ENCODE measurements at places on chromosomes 2 and 18.

GRCh38 chr2:220455351-220455990 is 828.0 kb downstream of the SLC4A3 start:
- no peak for DNase-seq
- H3K4me1 ChIP-seq: no peaks in the 10 kb centered on the region
- H3K27me3 ChIP-seq: no peaks in the 10 kb centered on the region
- H3K36me3 ChIP-seq: no peaks in the 10 kb centered on the region

DNA sequence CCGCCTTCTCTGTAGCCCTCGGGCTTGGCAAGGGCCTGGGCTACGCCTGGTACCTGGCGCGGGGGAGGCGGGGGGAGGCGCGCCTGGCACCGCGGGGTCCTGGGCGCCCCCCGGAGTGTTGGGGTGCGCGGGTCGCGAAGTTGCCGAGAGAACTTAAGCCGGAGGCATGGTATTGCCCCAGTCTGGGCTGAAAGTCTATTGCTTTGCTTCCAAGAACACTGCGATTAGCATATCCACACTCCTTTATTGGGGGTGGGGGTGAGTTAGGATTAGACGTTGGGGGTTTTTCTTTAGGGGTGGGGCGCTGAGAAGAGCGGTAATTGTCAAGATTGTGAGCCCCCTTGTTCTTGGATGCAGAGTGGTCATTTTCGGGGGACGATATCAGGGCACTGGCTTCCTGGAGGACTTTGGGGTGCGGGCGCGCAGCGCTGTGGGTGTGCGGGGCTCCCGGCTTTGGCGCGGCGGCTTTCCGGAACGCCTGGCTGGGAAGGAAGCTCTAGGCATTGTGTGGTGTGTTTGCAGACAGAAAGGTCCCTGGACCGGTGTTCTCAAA is 798 bp downstream of the TANC1 start:
- H3K27ac ChIP-seq: no peak overlapping the region
- DNase-seq: no peak
- H3K36me3 ChIP-seq: no peaks in the 10 kb centered on the region
- H3K4me3 ChIP-seq: no peak overlapping the region
- no peaks in the 10 kb centered on the region for H3K27me3 ChIP-seq

DNA sequence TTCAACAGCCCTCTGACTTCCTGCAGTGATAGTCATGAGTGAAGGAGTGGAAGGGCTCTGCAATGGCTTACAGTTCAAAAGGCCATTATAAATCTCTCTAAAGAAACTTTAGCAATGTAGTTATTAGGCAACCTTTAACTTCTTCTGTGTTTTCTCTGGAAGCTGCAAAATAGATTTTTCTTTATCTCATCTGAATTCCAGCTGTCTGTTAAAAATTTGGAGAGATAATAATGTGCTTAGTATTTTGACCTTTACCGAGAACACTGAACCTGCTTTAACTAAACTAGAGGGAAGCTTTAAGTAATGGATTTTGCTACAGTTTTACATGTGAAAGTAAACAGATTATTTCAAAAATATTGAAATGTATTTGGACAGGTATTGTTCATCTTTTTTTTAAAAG is 847.9 kb downstream of the ERBB4 start:
- H3K27ac ChIP-seq: no peak overlapping the region
- H3K4me1 ChIP-seq: no peaks in the 10 kb centered on the region
- H3K36me3 ChIP-seq: no peaks in the 10 kb centered on the region
- H3K27me3 ChIP-seq: no peaks in the 10 kb centered on the region

DNA sequence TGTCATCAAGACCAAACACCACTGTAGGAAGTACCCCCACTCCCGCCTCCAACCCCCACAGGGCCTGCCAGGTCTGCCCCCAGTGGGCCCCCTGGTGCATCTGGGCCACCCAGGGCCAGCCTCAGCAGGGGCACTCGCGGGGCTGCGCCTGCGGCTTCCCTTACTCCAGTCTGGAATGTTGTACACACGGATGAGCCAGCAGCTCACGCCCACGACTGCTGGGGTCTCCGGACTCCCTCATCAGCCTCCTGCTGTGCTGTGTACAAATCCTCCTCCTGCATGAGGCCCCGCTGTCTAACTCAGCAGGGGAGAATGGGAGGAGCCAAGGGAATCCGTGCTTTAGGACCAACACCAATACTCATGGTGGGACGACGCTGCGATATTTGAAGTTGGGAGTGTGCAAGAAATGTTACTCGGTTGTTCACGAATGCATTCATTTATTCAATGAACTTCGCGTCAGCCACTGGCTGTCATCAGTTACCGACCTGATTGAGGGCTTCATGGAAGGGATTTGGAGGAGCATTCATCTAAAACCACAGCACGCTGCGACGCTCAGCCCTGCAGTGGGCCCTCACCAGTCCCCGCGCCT is 654 bp upstream of the ASB1 start:
- DNase-seq: peak; percentile 75
- H3K4me1 ChIP-seq: peaks cover 21% of the 10 kb centered on the region
- peak overlapping the region; percentile 97 for H3K4me3 ChIP-seq
- H3K27me3 ChIP-seq: no peaks in the 10 kb centered on the region
- H3K27ac ChIP-seq: peak overlapping the region; percentile 66
- H3K36me3 ChIP-seq: peaks cover 5% of the 10 kb centered on the region

- no peak for DNase-seq
- no peak overlapping the region for H3K27ac ChIP-seq
- peaks cover 6% of the 10 kb centered on the region for H3K4me1 ChIP-seq
- H3K27me3 ChIP-seq: 0 out of 2 replicates have a peak, but pooled peaks cover 2% of the 10 kb centered on the region
- H3K4me3 ChIP-seq: no peak overlapping the region
Observed at GRCh38 chr2:71327916-71328315, 3.7 kb upstream of the ZNF638 start.

DNA sequence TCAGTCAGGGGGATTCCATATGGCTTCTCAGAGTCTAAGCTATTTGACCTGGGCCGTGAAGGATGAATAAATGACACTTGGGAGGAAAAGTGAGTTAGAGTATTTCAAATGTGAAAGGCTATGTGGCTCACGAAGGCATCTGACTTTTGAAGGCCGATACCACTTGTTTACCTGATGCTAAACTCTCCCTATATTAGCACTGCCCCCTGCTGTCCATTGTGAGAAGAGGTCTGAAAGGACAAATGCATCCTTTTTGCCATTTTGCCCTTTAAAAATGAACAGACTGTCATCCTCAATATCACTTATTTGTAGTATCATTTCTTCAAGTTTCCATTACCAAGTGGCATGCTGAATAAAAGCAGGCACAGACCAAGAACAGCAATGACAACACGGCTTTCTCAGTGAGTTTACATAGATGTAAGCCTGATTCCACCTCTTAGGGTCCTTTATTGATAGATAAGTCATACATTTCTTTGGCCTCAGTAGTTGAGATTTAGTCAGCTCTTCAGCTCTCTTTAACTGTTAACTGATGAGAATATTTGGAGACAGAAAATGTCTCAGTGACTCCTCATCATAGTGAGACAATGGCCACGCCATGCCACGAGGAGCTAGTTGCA is 40.1 kb downstream of the DOCK10 start:
- H3K27ac ChIP-seq: no peak overlapping the region
- H3K4me3 ChIP-seq: no peak overlapping the region
- no peaks in the 10 kb centered on the region for H3K36me3 ChIP-seq
- peak; percentile 82 for DNase-seq
- H3K27me3 ChIP-seq: no peaks in the 10 kb centered on the region

GRCh38 chr2:225842939-225843338 is 443.4 kb downstream of the NYAP2 start:
- H3K36me3 ChIP-seq: no peaks in the 10 kb centered on the region
- no peak overlapping the region for H3K27ac ChIP-seq
- H3K27me3 ChIP-seq: no peaks in the 10 kb centered on the region
- no peaks in the 10 kb centered on the region for H3K4me1 ChIP-seq

DNA sequence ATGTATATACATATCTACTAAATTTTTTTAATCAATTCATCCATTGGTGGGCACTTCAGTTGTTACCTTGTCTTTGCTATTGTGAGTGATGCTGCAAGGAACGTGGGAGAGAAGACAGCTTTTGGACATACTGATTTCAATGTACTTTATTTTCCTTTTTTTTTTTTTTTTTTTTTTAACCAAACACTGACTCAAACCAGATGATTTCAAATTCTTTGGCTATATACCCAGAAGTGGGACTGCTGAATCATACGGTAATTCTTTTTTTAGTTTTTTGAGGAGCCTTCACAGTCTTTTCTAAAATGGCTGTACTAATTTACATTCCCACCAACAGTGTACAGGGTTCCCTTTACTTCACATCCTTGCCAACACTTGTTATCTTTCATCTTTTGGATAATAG is 204.7 kb downstream of the INSIG2 start:
- no peak overlapping the region for H3K27ac ChIP-seq
- H3K27me3 ChIP-seq: no peaks in the 10 kb centered on the region
- H3K36me3 ChIP-seq: no peaks in the 10 kb centered on the region
- H3K4me3 ChIP-seq: no peak overlapping the region
- no peaks in the 10 kb centered on the region for H3K4me1 ChIP-seq
- no peak for DNase-seq

GRCh38 chr2:29014331-29014730 is 33.2 kb downstream of the TOGARAM2 start:
- H3K27ac ChIP-seq: no peak overlapping the region
- no peaks in the 10 kb centered on the region for H3K4me1 ChIP-seq
- no peak for DNase-seq
- H3K4me3 ChIP-seq: no peak overlapping the region
- H3K27me3 ChIP-seq: no peaks in the 10 kb centered on the region
- H3K36me3 ChIP-seq: no peaks in the 10 kb centered on the region

DNA sequence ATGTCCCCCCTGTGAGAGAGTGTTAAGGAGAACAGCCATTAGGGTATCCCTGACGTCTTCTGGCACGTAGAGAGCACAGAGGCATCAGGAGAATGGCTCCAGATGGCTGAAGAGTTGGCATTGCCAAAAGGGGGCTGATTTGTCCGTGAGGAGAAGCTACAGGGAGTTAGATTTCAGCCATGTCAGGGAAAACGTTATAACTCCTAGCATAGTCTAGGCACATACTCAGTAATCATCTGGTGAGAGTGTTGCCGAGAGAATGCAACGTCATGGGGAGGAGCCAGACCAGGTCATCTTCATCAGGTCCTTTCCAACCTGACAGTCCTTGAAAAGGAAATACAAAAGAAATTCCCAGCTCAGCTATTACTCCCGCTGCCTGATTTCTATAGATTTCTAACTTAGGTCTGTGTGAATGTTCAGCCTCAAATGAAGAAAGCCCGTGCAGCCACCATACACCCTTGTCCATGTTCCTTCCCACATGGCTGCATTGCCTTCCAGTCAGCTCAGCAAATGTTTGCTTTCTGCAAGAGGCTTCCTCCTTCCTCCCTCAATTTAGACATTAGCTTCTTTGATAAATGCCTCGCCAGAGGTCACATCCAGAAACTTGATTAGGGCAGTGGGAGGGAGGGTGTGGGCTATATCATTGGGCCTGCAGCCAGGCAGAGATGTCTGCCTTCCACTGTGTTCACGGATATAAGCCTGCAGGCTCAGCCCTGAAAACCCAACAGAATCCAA is 93.0 kb downstream of the STPG4 start:
- peaks cover 16% of the 10 kb centered on the region for H3K36me3 ChIP-seq
- DNase-seq: no peak
- H3K27me3 ChIP-seq: no peaks in the 10 kb centered on the region
- no peaks in the 10 kb centered on the region for H3K4me1 ChIP-seq
- no peak overlapping the region for H3K27ac ChIP-seq

DNA sequence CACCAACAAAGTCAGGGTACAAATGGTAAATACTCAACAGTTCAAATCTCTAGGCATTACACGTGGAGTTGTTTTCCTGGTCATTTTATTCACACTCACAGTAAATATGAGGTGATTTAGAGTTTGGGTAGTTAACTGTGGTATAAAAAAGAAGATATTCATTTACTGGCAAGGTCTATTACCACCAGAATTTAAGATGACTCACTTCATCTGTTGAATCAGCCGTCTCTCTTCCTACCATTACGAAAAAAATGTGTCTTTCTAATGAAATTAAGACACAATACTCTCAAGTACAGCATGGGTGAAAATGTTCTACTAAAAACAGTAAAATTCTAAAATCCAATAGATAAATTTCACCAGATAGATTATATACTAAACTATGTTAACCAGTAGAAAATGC is 21.0 kb upstream of the GPR75 start:
- no peak overlapping the region for H3K27ac ChIP-seq
- peaks cover 57% of the 10 kb centered on the region for H3K36me3 ChIP-seq
- no peak for DNase-seq
- no peaks in the 10 kb centered on the region for H3K27me3 ChIP-seq
- H3K4me1 ChIP-seq: no peaks in the 10 kb centered on the region

DNA sequence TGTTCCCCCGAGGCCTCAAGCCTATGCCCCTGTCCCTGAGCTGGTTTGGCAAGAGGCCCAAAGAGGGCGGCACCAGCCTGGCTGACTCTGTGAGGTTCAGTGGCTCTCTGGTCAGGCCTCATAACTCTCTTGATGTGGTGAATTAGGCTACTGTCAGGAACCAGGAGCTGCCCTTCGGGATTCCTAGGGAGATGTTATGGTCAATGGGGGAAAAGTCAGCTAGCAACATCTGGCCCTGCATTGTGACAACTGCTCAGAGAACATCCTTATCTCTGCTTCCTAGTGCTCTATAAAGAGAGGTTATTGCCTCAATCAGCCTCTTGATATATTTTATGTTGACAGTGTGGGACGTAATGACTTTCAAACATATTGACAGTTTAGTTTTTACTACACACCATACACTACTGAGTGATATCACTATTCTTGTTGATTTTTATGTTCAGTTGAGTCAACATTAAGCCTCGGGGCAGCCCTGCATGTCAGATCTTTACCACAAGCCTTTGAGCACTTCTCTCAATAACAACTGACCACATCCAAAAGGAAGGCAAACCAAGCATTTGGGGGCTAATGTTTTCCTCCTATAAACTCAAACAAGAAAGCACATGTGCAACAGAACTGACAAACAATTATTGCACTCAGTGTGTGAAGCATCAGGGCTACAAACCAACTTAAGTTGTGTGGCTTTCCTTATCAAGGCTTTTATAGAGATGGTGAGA is 448.3 kb upstream of the SLC14A2 start:
- no peak for DNase-seq
- H3K36me3 ChIP-seq: no peaks in the 10 kb centered on the region
- H3K27ac ChIP-seq: no peak overlapping the region
- H3K4me3 ChIP-seq: no peak overlapping the region
- H3K4me1 ChIP-seq: peaks cover under 1% of the 10 kb centered on the region

- no peaks in the 10 kb centered on the region for H3K27me3 ChIP-seq
- no peaks in the 10 kb centered on the region for H3K4me1 ChIP-seq
Observed at GRCh38 chr2:127045792-127046501, 61.0 kb downstream of the BIN1 start.

- no peaks in the 10 kb centered on the region for H3K36me3 ChIP-seq
- H3K4me3 ChIP-seq: no peak overlapping the region
- no peaks in the 10 kb centered on the region for H3K27me3 ChIP-seq
- no peak for DNase-seq
- H3K4me1 ChIP-seq: no peaks in the 10 kb centered on the region
Observed at GRCh38 chr2:119423108-119423444, 8.6 kb upstream of the TMEM37 start.

DNA sequence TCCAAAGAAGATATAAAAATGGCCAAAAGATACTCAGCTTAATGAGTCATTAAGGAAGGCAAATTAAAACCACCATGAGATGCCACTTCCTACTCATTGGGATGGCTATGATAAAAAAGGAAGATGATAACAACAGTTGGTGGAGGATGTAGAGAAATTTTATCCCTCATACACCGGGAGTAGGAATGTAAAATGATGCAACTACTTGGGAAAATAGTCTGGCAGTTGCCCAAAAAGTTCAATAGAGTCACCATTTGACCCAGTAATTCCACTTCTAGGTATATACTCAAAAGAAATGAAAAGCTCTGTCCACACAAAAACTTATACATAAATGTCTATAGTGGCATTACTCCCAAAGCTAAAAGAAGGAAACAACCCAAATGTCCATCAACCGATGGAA is 10.1 kb upstream of the SULT1C2 start:
- H3K27ac ChIP-seq: no peak overlapping the region
- H3K4me1 ChIP-seq: no peaks in the 10 kb centered on the region

Measured in Karpas-422 (cell line).